ENCODE measurements at places on chromosomes 6 and 20.

GRCh38 chr6:120274547-120274946, 925.0 kb upstream of the MAN1A1 start:
- DNase-seq: no peak

GRCh38 chr6:33586108-33586640, 6.1 kb upstream of the BAK1 start:
- no peak for DNase-seq

- peak; percentile 99 for DNase-seq
Observed at GRCh38 chr6:7914991-7915789, 4.6 kb upstream of the TXNDC5 start.

DNA sequence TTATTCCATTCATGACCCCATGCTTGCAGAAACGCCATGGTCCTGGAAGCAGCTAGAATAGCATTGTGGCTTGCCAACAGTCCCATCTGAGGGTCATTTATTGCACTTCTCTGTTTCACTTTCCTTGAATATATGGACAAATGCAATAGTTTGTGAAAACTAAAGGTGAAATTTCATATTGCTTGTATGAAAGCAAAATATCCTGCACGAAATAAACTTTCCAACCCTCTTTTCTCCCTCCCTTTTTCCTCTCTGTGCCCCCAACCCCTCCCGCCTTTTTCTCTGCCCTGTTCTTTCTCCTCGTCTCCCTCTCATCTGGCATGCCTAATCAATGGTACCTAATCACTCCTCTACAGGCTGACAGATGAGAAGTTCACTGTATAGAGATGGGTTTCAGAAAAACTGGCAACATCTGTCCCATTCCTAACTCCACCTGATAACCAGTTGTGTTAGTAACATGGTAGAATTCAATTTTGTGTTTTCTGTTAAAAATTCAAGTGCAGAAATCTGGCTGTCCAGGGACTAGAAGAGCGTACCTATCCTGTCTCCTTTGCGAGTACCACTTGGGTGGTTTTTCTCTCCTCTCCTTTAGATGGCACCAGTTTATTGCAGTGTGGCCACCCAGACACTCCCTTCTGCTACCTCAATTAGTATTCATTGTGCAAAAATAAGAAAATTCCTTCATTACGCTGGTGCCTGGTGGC, 198.6 kb downstream of the FOXA2 start:
- DNase-seq: no peak

DNA sequence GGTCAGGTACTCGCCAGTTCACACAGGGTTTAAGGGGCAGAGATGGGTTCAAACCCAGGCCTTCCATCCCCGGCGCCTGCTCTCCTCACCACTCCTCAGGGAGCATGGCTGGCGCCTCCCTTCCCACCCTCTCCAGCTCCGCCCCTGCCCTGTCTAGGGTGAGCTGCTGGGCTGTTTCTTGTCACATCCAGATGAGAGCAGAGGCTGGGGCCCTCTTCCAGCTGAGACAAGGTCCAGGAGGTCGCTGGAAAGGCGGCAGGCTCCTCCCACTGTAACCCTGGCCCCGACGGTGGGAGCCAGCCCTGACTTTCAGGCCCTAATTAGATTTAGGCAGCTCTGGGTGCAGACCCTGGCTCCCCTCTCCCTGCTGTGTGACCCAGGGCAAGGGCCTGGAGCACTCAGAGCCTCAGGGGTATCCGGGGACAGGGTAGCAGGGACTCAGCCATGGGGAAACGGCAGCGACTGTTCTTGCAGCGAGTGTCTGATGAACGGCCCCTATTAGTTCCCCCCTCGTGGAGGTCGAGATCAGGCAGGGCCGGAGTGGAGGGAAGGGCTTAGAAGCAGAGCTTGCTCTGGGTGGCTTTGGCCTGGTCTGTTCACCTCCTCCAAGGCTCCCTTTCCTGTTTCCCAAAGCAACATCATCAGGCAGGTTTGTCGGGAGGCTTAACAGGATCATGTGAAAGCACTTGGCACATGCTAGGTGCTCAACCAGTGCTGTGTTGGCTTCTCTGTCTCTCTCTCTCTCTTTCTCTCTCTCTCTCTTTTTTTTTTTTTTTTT, 33.4 kb downstream of the SNAI1 start:
- no peak for DNase-seq

DNA sequence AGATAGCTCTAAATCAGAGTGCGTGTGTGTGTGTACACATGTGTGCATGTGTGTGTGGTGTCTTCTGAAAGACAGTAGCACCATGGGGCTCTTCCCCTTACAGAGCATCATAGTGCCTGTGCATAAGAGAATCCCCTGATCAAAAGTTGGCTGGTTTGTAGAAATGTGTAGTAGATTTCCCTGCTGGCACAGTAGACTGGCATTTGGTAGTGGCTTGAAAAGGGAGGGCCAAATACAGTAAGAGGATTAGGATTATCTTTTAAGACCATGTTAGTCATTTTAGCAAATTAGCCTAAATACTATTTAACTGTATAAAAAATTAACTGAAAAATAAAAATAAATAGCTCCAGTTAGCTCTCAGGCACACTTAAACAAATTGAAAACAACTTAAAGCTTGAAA, 112.6 kb downstream of the B3GAT2 start:
- no peak for DNase-seq

DNA sequence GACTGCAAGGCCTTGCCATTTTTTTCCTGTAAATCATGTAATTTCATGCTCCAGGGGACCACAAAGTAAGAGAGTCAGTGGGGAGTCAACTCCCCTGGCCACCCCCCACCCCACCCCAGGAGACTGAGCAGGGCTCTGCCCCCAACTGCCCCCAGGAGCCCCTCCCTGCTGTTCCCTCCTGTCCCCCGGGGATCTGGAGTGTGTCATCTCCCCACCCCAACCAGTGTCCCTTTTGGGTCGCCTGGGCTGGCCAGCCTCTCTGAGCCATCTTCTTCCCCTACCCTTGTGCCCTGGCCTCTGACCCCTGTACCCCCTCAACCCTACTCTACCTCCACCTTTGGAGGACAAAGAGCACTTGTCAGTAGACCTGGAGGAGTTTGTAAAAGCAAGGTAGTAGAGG, 29.4 kb downstream of the FOXP4 start:
- no peak for DNase-seq

GRCh38 chr6:107108201-107108890, 7.0 kb downstream of the BEND3 start:
- peak; percentile 57 for DNase-seq

GRCh38 chr6:797479-798077, 104.6 kb upstream of the EXOC2 start:
- peak; percentile 61 for DNase-seq

- no peak for DNase-seq
Observed at GRCh38 chr6:90375681-90376439, 79.2 kb upstream of the BACH2 start.

GRCh38 chr6:46000905-46001304, 14.8 kb downstream of the CLIC5 start:
- DNase-seq: no peak

GRCh38 chr6:137823826-137824555, 43.1 kb upstream of the TNFAIP3 start:
- DNase-seq: peak; percentile 63

GRCh38 chr6:30169658-30170614, 6.6 kb downstream of the TRIM15 start:
- peak; percentile 70 for DNase-seq

DNA sequence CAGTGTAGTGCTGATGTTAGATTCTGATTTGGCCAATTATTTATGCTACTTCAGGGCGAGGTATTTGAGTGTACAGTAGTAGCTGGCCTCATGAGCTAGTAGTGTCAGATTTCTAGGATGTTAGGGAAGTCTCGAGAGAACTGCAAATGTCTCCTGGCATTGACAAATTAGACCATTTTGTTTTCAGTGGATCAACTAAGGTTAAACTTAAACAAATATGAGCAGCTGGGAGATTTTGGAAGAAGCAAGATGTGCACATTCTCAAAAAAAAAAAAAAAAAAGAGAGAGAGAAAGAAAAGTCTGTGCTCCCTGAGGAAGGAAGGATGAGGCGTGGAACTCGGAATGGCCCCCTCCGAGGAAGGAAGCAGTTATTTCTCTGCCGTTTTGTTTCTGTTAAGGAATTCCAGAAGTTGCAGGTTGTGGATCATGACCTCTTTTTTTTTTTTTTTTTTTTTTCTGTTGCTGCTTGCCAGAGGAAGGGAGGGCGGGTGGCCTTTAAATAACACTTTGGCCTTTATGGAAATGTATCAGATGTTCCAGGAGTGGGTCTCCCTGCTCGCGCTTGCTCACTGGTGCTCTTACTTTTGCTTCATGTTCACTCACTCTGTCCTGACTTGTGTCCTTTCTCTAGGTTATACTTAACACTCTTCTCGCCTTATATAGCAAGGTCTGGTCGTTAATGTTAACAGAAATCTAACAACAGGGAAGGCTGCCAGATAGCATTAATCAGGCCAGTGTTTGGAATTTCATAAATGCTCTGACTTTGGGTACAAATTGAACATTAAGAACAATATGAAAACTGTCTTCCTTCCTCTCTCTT, 124.4 kb downstream of the TCP11 start:
- no peak for DNase-seq

DNA sequence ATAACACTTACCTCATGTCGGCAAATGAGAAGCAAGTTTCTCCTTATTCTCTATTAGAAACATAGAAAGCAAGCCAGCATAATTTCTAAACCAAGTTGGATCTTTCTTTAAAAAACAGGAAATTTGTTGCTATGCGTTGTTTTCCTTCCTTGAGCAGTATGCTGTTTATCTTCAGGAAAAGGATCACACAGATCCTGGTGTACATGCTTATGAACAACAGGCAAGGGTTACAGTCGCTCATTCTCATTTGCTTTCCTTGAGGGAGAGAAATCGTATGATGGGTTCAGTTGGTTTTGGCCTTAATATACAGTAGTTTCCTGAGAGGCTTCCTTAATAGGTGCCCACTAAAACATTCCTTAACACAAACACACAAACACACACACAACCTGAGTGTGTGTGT, 118.8 kb downstream of the FYN start:
- DNase-seq: no peak

GRCh38 chr6:13486679-13487121, 700 bp downstream of the GFOD1 start:
- peak; percentile 81 for DNase-seq

DNA sequence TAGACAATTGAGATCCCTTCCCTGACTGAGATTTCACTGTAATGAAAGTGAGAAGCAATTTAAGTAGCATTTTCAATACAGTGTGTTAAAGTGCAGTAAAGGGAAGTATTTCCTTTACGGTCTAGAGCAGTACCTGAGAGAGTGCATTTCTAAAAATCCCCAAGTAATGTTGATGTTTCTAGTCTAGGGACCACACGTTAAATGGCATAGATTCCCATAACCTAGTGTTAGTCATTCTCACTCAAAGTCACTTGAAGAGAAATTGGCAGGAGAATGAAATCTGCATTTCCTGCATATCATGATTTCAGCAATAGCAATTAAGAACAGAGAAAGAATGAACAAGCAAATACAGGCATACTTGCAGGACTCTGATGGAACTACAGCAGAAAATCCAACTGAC, 67.9 kb downstream of the CGA start:
- DNase-seq: no peak

DNA sequence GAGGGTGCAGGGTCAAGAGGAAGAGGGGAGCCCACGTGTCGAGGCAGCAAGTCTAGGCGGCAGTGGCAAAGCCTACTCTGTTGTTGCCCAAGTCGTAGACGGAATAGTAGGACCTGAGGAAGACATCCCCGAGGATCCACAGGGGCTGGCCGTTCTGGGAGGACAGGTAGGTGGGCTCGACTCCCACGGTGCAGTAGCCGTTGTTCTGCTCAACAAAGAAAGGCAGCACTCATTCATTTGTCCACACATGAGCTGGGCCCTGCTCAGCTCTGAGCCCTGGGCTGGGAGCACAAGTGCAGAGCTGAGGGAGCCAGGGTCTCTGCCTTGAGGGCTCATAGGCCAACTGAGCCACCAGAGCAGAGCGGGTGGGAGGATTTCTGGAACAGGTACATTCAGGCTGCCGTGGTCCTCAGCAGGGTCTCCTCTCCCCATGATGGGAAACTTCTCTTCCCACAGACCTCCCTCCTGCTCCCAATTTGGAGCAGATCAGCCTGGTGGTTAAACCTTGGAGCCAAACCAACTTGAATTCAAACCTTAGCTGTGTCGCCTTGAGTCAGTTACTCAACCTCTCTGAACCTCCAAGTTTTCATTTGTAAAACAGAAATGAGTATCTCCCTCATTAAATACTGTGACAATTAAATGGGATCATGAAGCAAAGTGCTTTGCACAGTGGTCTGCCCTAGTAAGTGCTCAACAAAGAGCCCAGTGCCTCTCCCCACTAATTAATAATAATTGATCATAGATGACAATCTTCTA, 1.6 kb upstream of the TFEB start:
- no peak for DNase-seq

DNA sequence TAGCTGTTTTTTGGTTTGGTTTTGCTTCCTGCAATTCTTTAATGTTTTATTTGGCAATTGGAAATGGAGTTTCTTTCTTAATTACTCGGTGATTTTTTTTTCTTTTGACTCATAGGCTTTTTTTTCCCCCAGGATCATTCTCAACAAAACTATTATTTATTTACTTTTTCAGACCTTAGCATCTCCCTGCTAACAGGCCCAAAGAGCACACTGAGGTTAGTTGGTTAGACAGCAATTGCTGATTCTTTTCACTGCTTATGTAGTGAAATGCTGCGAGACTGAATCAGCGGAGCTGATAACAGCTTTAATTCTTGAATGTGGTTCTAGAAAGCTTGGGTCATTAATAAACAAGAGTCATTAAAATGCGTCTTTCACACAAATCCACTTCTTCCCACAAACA, 79.1 kb upstream of the ZFP64 start:
- DNase-seq: no peak

GRCh38 chr6:163635731-163636364, 221.3 kb downstream of the QKI start:
- DNase-seq: no peak

DNA sequence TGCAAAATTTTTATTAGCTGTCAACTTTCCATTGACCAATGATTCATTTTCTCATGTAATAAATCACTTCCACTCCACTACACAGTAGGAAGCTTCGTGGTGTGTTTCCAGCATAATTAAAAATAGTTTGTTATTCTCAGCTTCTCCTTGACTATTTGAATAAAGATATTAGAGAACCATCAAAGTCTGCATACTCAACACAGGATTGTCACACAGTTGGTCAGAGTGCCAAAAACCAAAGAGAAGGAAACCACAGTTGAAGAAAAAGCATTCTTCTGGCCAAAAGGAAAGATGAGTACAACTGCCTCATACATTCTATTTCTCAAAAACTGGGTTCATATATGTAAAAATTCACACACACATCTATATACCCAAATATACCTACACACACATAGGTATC, 455.1 kb upstream of the HSF2 start:
- DNase-seq: no peak
